ENCODE measurements at places on chromosomes 13 and 19.
A peak's percentile ranks its signal among the peaks of the same experiment; 100 is the strongest.

- DNase-seq = no peak
These were observed 1222.3 kb upstream of the SLC10A2 start for GRCh38 chr13:104288496-104288895.

DNA sequence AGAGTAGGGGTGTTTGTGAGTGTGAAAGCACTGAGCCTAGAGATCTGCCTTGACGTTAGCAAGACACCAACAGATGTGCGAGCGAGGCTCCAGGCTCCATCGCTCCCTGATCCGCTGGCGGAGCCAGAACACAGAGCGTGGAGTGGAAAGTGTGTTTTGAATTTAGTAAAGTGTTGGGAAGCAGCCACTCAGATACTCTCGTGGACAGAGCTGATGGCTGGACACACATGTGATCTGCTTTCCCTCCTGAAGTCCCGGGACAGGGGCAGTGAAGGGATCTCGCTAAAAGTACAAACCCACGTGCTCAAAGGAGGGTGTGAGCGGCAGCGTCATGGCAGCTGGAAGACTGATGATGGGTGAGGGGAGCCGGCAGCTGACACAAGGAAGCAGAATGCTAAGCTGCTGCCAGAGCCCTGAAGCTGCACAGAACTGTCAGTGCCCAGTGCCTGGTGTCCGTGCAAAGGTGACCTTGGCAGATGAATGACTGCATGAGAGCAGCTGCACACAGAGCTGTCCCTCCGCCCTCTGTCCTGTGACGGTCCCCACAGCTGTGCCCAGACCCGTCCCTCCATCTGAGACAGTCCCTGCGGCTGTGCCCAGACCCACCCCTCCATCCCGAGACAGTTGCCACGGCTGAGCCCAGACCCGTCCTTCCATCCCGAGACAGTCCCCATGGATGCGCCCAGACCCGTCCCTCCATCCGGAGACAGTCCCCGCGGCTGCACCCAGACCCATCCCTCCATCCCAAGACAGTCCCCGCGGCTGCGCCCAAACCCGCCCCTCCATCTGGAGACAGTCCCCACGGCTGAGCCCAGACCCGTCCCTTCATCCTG, 29.6 kb upstream of the TMEM255B start:
- DNase-seq = no peak

DNA sequence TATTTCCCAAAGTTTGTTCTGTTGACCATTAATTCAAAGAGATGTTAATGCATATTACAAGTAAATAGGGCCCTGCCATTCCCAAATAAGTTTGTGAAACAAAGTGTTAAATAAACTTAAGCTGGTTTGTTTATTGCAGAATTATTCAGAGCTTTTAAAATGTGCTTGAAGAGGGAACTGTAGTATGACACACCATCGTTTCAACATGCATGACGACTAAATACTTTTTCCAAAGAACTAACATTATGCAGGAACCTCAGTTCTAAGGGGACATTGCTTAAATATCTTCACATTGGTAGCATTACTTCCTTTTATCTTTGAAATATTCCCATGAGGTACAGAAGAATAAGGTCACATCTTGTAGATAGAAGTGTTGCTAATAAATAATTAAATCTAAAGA, 14.6 kb downstream of the LHFPL6 start:
- DNase-seq = no peak

DNA sequence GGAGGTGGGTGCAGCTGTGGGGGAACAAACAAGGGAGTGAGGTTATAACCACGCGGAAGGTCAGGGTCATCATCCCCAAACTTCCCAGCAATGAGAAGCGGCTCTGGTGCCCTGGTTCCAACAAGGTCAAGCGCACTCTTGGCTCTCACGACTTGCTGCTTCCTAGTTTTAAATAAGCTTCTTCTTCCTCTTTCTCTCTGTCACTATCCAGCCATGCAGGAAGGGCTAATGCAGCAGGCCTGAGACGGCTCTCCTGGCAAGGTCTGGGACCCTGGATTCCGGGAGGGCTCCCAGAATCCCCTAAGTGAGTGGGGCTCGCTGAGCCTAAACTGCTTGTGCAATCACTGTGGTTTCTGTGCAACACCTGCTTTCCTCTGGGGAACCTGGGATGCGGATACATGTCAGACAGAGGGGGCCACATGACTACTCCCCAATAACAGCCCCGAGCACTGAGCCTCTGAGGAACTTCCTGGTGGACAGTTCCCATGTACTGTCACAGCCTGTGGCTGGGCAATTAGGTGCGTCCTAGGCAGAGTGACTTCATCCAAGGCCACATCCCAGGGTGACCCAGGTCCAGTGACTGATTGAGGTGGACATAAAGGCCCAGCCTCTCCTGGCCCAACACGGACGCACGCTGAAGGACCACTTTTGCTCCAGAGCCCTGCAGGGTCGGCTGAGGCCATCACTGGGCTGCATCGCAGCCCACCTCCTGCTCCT, 24.2 kb downstream of the VRK3 start:
- no peak for DNase-seq

- DNase-seq = no peak
These were observed 26.4 kb upstream of the F7 start for GRCh38 chr13:113078902-113079780.

GRCh38 chr13:44104197-44104490, 224.4 kb downstream of the LACC1 start:
- DNase-seq = no peak

DNA sequence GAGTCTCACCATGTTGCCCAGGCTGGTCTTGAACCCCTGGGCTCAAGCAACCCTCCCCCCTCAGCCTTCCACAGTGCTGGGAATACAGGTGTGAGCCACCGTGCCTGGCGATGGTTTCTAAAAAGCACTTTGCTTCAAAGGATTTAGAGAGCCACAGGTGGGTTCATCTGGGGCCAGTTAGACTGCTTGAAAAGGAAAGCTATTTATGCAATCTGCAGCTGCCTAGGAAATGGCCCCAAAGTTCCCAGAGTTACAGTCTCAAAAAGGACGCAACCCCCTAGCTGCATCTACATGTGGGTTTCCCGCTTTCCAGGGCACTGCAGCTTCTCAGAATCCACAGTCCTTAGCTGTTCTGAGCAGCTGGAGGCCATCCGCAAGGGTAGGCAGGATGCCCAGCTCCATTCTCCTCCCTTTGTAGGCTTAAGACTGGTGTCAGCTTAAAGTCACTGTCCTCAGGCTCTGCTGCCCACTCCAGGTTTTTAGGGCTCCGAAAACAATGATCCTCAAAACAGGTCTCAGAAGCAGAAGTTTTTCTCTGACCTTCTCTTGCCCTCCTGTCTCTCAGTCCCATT, 41.4 kb downstream of the ZNF823 start:
- DNase-seq = no peak

GRCh38 chr19:49119411-49120324, at the start of gene PPFIA3:
Gene PPFIA3 (plus strand): TSS chr19:49119544. CDS start chr19:49127874, 8,330 bp downstream.
- DNase-seq = no peak

GRCh38 chr19:8321986-8322637, 816 bp downstream of the RPS28 start:
- DNase-seq = no peak

GRCh38 chr19:47719047-47719859, 6.0 kb downstream of the EHD2 start:
- peak; percentile 73 for DNase-seq

GRCh38 chr13:111289251-111289650, 31.2 kb upstream of the TEX29 start:
- no peak for DNase-seq

DNA sequence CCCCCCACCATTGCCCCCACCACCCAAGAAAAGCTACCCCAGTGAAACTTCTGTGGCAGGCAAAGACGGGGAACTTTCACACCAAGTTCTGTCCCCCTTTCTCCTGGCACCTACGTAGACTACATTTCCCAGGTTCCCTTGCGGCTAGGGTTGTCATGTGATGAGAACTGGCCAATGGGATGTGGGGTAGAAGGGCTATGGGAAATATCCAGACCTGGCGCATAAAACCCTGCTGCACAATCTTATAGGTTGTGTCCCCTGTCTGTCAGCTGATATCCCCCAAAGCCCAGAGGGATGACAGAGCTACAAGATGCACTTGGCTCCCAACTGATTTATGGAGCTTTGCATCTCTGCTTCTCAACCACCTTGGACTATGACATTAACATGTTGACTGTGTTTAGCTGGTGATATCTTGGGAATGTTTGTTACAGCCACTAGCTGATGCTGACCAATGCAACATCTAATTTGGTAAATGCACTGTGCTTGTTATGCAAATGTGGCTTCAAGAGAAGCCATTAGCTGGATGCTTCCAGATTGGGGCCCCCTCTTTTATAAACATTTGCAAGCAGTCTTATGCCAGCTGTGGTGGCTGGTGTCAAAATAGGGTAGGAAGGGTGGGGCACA, 6.1 kb downstream of the SH2D3A start:
- DNase-seq = no peak

DNA sequence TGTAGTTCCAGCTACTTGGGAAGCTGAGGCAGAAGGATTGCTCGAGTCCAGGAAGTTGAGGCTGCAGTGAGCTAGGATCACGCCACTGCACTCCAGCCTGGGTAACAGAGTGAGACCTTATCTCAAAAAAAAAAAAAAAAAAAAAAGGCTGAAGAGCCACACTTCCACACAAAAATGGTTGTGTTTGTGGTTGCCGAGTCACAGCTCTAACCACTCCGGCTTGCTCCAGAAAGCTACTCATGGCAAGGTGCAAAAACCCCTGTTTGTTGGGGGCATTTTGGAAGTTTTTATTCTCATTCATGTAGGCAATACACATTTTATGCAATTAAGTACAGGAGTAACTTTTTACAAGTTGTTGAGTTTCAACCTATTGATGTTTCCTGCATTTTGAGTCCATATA, 93.5 kb downstream of the INSR start:
- DNase-seq = no peak

GRCh38 chr19:39497996-39498797, 550 bp upstream of the DLL3 start:
- no peak for DNase-seq

GRCh38 chr19:44608391-44608821, 5.0 kb upstream of the IGSF23 start:
- no peak for DNase-seq

GRCh38 chr13:112953591-112954487, 15.2 kb upstream of the MCF2L start:
- DNase-seq = no peak

GRCh38 chr19:28264556-28264955, 948.4 kb downstream of the UQCRFS1 start:
- no peak for DNase-seq

DNA sequence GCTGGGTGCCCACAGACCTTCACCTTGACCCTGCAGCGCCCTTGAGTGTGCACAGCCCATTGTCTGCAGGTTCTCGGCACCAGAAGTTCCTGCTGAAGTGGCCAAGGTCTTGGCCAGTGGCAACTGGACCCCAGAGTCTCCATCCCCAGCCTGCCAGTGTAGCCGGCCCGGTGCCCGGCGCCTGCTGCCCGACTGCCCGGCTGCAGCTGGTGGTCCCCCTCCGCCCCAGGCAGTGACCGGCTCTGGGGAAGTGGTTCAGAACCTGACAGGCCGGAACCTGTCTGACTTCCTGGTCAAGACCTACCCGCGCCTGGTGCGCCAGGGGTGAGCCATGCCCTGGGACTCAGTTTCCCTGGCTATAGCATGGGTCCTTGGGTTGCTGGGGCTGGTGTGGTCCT, 11.9 kb upstream of the ARHGAP45 start:
- DNase-seq = no peak

DNA sequence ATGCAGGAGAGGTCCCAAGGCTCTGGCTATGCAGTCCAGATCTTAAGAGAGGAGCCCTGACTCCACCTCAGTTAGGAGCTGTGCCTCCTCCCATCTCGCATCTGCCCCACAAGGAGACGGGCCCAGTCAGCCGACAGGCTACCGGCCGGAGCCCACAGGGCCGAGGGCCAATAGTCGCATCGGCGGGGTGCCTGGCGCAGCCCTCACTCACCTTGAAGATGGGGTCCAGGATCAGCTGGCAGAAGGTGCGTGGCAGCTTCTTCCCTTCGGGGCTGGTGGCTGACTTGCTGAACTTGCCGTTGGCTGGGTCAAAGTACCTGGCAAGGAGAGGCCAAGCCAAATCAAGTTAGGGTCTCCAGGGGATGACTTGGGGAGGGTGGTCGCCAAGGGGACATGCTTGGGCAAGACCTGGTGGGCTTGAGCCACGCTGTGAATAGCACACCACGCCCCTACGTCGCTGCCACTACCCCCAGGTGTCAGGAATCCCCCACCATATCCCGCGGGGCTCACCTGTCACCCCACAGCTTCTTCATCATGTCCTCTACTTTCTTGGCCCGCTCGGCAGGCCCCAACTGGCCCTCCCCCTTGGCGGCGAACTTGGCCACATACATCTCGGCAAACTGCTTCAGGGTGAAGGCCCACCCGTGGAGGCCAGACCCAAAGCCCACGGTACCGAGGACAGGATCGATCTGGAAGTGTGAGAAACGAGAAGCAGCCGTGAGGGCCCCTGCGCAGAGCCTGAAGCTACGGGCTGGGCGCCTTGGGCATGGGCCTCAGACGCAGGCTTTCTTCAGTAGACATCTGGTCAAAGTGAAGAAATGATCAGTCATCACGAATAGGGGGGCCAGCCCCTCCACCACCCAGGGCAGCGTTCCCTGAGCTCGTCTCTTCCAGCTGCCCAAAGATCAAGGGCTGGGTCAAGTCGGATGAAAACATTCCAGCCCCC, 3.3 kb downstream of the EEF2 start:
- no peak for DNase-seq

- DNase-seq = no peak
These were observed 19.2 kb downstream of the DNM2 start for GRCh38 chr19:10736916-10737551.

DNA sequence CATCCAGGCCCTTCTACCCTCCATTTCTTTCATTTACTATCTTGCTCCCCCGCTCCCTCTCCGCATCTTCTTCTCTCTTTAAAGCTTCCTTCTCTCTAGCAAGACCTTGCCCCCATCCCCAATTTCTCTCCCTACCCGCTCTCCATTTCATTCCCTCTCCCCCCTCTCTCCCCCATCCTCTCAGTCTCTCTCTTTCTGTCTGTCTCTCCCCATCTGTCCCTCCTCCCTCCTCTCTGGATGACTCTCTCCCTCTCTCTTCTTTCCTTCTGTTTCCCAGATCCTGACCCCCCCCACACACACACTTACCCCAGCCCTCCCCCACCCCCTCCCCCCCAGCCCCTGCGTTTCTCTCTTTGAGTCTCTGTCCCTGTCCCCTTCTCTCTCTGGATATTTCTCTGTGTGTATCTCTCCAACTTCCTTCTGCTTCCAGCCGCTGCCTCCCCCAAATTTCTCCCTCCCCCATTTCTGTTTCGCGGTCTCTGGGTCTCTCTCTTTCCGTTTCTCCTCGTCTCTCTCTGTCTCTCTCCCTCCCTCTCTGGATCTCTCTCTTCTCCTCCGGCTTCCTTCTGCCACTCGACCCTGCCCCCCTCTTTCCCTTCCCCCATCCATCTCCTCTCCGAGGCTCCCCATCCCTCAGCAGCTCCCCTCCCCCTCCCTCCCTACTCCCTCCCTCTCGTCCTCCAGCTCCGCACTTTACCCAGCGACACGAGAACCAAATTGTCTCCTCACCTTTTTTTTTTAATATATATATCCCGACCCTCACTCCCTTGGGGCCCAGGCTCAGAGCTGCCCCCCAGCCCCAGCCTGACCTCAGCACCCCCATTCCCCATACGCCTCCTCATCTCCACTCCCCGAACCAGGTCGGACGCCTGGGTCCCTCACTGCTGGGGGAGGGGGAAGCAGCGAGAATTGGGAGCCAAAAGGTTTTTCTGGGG, 3.6 kb upstream of the CACNG8 start:
- DNase-seq = no peak
